ENCODE measurements at places on chromosomes 7 and 10.

GRCh38 chr7:26626687-26627086 lies 237.7 kb downstream of the SKAP2 start:
- DNase-seq, result no peak

DNA sequence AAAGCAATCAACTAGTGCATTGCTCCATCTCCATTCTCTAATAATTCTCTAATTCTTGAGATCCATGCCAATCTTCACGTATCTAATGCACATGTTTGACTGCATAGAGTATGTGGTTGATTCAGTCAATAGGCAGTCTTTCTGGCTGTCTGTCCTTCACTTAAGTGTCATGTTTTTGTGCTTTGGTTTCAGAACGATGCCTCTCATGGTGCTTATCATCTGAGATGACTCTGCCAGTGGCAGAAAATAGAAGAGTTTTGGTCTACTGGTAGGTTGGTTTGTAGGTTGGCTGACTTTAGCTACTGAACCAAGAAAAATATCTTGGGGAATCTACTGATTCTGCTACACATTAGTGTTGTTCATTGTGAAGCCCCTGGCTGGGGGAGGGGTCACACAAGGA lies 364.2 kb downstream of the SFMBT2 start:
- DNase-seq, result no peak

DNA sequence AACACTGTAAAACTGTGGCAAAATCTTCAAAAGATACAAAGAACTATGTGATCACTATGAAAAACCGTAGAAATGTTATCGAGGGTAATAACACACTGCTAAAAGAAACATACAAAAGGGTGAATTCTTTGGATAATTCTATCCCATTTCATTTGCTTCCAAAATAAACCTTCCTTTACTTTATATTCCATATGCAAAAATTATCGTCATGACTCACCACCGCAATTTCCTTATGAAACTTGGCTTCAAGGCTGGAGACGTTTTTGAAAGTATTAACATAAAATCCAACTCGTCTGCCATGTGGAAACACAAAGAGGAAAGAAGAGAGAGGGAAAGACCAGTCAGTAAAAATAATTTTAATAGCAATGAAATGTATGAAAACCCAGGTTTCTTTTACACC lies 165.2 kb downstream of the AMPH start:
- DNase-seq, result no peak

- DNase-seq, result no peak
Measured at GRCh38 chr7:124651136-124651535, 114.5 kb downstream of the GPR37 start.

GRCh38 chr10:104254493-104255310 lies at the start of gene GSTO1:
Gene GSTO1, plus strand, starts transcription at chr10:104254892. Its CDS starts 37 bp downstream, at chr10:104254929.
- DNase-seq, result no peak

GRCh38 chr7:106205621-106206222 lies 79.1 kb downstream of the NAMPT start:
- DNase-seq, result no peak
